ENCODE measurements at places on chromosomes 5 and 9. TPM values are rescaled to one million over a fixed set of nuclear protein-coding genes. Genes with fewer than 3 reads are reported as not detected.

Gene NTRK2
- polyA plus RNA-seq, result 0.01 TPM

DNA sequence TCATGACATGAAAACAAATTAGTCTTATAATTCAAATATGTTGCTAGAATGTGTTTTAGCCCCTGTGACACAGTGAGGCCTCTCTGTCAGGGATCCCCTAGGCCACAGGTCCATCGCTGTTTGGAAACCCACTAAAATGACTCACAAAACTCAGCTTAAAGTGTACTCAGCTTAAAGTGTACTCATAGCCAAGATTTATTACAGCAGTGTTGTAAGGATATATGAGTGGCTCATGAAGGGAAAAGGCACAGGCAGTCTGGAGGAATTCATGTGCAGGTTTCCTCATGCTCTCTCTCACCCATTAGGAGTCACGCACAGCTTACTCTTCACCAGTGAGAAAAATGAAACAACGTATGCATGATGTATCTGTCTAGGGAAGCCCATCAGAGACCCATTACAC, 24.4 kb upstream of the TGFBI start:
- no peak for DNase-seq

GRCh38 chr5:59724482-59725391, 168.8 kb downstream of the PDE4D start:
- peak; percentile 39 for DNase-seq

GRCh38 chr5:154000703-154001102, 38.0 kb downstream of the FAM114A2 start:
- DNase-seq, result no peak

- DNase-seq, result no peak
Measured at GRCh38 chr5:38680094-38680825, 123.8 kb upstream of the LIFR start.

GRCh38 chr9:76114144-76114543, 223.7 kb downstream of the PCSK5 start:
- DNase-seq, result no peak
